ENCODE measurements at places on chromosomes 5 and 9. TPM values are rescaled to one million over a fixed set of nuclear protein-coding genes. Genes with fewer than 3 reads are reported as not detected.

ZNF354B gene
- 3.2 TPM for polyA plus RNA-seq

TLX3 gene
- polyA plus RNA-seq, result not detected

VCAN gene
- 98.9 TPM for polyA plus RNA-seq

DNA sequence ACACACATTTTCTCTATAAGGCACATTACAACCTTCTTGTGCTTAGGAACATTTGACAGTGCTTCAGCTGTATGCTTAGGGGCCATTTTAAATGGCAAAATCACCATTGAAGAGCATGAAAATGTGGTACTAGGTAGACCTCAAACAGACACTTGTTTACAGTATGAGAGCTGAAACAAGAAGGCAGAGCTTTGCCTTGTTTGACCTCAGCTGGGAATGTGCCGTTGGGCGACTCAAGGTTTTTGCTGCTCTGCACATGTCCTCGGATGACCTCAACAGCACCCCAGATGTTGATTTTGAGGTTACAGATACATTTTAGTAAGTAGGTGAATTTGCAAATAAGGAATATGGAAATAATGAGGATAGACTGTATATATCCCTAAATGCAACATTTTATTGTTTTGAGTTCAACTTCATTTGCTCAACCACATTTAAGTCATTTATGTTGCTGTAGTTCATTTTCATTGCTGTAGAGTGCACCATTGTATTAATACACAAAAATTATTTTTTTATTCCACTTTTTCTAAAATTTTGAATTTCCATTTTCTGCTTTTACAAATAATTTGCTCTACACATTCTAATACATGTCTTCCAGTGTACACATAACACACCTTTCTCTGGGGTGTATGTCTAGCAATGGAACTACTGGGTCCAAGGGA is 206.8 kb downstream of the NR3C1 start:
- peak overlapping the region; percentile 27 for H3K27ac ChIP-seq
- no peak overlapping the region for H3K4me3 ChIP-seq
- H3K4me1 ChIP-seq, result peaks cover 55% of the 10 kb centered on the region
- no peaks in the 10 kb centered on the region for H3K27me3 ChIP-seq
- H3K36me3 ChIP-seq, result no peaks in the 10 kb centered on the region

- H3K4me1 ChIP-seq, result no peaks in the 10 kb centered on the region
- no peaks in the 10 kb centered on the region for H3K27me3 ChIP-seq
- DNase-seq, result no peak
- no peak overlapping the region for H3K27ac ChIP-seq
These were observed 58.7 kb downstream of the RAB3C start for GRCh38 chr5:58641533-58641932.

DNA sequence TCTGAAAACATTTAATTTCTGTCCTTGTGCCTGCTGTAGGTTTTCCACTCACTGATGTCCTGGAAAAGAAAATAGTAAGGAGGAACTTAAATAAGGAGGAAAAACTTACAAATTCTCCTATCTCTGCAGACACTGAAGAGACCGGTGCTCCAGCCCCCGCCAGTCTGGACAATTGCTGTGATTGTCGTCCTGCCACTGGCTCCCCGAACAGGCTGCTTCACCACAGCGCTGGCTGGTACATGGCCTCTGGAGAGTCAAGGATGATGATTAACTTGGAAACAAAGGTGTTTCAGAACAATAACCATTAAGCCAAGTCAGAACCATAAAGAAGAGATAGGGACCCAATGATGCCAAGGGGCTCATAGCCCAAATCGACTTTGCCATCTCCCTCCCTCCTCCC is 7.3 kb downstream of the PLAC8L1 start:
- no peaks in the 10 kb centered on the region for H3K4me1 ChIP-seq
- H3K27me3 ChIP-seq, result no peaks in the 10 kb centered on the region
- no peak for DNase-seq
- H3K27ac ChIP-seq, result no peak overlapping the region
- H3K36me3 ChIP-seq, result no peaks in the 10 kb centered on the region

DNA sequence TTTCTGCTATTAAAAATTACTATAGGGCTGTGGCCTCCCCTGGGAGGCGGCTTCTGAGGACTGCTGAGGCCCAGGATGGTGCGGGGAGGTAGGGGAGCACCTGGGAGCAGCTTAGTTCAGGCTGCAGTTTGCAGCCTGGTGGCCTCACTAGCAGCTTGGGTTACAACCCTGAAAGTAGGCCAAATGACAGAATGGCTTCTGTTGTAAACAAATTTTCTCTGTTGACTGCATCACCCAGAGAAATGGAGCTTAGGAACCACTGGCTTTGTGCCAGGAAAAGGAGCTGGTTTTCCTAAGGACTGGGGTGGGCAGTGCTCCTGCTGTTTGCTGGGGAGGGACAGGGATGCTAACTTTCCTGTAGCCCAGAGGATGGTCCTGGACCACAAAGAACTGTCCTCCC is 130.3 kb downstream of the ENTREP1 start:
- DNase-seq, result no peak
- H3K27ac ChIP-seq, result no peak overlapping the region
- H3K36me3 ChIP-seq, result no peaks in the 10 kb centered on the region
- no peaks in the 10 kb centered on the region for H3K27me3 ChIP-seq

DNA sequence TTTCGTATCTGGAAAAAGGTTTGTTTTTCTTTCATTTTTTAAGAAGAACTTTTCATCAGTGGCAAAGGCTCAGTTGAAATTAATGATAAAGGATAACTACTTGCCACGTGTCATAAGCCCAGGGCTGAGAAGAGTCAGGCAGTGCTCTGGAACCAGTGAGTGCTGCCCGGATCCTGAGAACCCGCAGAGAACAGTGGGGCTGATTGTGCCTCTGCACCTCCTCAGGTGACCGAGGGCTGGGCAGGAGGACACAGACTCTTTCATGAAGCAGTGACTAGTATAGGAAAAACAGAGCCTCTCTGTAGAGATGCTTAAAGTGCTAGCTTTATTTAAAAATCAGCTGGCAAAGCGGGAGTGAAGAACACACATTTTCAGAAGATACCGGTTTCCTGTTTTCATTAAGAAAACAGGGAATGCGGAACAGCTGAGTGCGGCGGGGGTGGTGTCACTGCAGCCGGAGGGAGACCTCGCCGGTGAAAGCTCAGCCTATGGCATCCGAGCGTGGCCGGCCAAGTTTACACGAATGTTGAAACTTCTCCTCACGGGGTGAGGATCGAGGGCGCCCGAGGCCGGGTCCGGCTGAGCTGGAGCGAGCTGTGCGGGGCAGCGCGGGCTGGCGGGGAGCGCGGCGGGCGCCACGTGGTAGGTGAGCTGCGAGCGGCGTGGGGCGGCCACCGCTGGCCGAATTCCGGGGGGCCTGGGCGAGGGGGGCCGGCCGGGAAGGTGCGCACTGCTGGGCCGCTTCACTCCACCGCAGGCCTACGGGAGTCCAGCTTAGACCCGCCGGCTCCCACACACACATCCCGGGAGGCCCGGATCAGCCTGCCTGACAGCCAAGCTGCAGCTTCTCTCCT is 134.7 kb upstream of the DMRT1 start:
- no peaks in the 10 kb centered on the region for H3K27me3 ChIP-seq
- peak overlapping the region; percentile 71 for H3K4me3 ChIP-seq
- peaks cover 29% of the 10 kb centered on the region for H3K4me1 ChIP-seq

- no peaks in the 10 kb centered on the region for H3K36me3 ChIP-seq
- H3K4me3 ChIP-seq, result no peak overlapping the region
- peaks cover 14% of the 10 kb centered on the region for H3K4me1 ChIP-seq
- H3K27ac ChIP-seq, result no peak overlapping the region
- DNase-seq, result peak; percentile 69
These were observed 41.1 kb upstream of the TCF7 start for GRCh38 chr5:134073404-134073803.

- peaks cover 24% of the 10 kb centered on the region for H3K4me1 ChIP-seq
- no peaks in the 10 kb centered on the region for H3K27me3 ChIP-seq
- H3K36me3 ChIP-seq, result no peaks in the 10 kb centered on the region
- no peak overlapping the region for H3K27ac ChIP-seq
- no peak for DNase-seq
These were observed 71.6 kb upstream of the HSPB3 start for GRCh38 chr5:54383941-54384340.

DNA sequence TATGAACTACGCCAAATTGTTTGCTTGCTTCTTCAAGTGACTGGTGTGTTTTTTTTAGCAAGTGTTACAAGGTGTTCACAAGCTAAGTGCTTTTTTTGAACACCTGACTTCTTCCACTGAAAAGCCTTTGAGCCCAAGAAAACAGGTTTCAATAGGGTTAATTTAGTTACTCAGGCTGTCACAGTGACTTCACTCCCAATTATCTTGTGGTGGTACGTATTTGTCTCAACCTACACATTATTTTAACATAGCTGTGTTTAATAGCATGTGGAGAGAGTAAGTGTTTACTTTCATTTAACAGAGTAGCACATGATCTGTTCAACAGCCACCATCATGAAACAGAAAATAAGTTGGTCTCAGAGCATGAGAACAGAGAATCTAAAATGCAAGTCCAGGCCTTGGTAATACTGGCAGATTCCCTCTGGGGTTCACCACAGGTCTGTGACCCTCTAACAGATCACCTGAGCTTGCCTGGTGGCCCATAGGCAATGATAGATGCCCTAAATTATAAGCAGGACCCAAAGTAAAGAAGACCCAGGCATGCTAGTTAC is 267.7 kb upstream of the SMARCA2 start:
- H3K4me1 ChIP-seq, result no peaks in the 10 kb centered on the region
- no peaks in the 10 kb centered on the region for H3K36me3 ChIP-seq
- no peaks in the 10 kb centered on the region for H3K27me3 ChIP-seq
- H3K4me3 ChIP-seq, result no peak overlapping the region
- H3K27ac ChIP-seq, result no peak overlapping the region
- DNase-seq, result no peak

DNA sequence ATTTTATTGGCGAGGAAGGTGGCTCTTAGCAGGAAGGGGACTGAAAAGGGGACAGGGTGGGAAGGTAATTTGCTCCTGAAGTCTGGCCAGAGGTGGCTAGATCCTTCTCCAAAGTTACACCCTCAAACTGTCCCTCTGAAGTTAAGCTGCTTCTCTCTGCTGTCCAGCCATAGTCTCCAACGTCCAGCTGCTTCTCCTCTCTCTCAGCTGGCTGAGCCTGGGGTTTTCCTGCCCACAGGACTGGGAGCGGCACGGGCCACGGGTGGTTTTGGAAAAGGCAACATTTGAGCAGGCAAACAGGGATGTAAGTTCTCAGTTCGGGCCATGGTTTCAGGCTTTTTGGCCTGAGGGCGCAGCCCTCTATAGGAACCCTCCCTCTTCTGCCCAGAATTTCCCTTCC is 128.3 kb downstream of the YIPF5 start:
- no peak for DNase-seq
- H3K36me3 ChIP-seq, result no peaks in the 10 kb centered on the region
- no peaks in the 10 kb centered on the region for H3K4me1 ChIP-seq

DNA sequence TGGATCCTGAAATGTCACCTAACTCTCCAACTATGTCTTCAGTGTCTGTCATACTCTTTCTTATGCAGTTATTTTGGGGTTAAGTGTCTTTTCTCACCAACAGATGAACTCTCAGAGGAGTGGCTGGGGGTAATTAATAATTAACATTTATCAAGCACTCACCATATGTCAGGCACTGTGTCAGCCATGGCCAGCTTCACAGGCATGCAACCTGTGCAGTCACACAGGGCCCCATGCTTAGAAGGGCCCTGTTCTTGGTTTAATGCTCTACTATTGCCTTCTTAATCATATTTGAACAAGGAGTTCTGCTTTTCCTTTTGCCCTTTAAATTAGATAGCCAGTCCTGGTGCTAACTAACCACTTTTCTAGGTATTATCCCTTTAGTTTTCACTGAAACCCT is 3.4 kb upstream of the GRPEL2 start:
- no peaks in the 10 kb centered on the region for H3K27me3 ChIP-seq
- no peak overlapping the region for H3K27ac ChIP-seq
- H3K4me3 ChIP-seq, result no peak overlapping the region
- peaks cover 7% of the 10 kb centered on the region for H3K4me1 ChIP-seq
- DNase-seq, result no peak

GRCh38 chr5:151686674-151687407 is at the start of gene SPARC:
Gene SPARC (minus strand): TSS chr5:151686915. CDS start chr5:151676188, 10,727 bp downstream.
- DNase-seq, result peak; percentile 97
- H3K4me3 ChIP-seq, result peak within 1 kb of the TSS; percentile 95
- H3K36me3 ChIP-seq, result peaks cover 36% of the 10 kb centered on the region
- no peaks in the 10 kb centered on the region for H3K27me3 ChIP-seq
- peaks cover 31% of the 10 kb centered on the region for H3K4me1 ChIP-seq
- peak within 1 kb of the TSS; percentile 99 for H3K27ac ChIP-seq

GRCh38 chr5:87944553-87945285 is 323.9 kb downstream of the TMEM161B start:
- no peaks in the 10 kb centered on the region for H3K36me3 ChIP-seq
- no peak overlapping the region for H3K4me3 ChIP-seq
- no peak for DNase-seq
- no peak overlapping the region for H3K27ac ChIP-seq
- H3K27me3 ChIP-seq, result no peaks in the 10 kb centered on the region

- H3K36me3 ChIP-seq, result no peaks in the 10 kb centered on the region
- H3K4me1 ChIP-seq, result no peaks in the 10 kb centered on the region
- no peak for DNase-seq
- no peak overlapping the region for H3K4me3 ChIP-seq
- no peak overlapping the region for H3K27ac ChIP-seq
These were observed 28.5 kb downstream of the KCNMB1 start for GRCh38 chr5:170360709-170361108.

- H3K27ac ChIP-seq, result no peak overlapping the region
- DNase-seq, result no peak
- H3K4me3 ChIP-seq, result no peak overlapping the region
- H3K36me3 ChIP-seq, result no peaks in the 10 kb centered on the region
These were observed 482.6 kb downstream of the ZNF608 start for GRCh38 chr5:124263680-124264491.

GRCh38 chr5:77629509-77630113 is 8.9 kb downstream of the OTP start:
- H3K4me1 ChIP-seq, result no peaks in the 10 kb centered on the region
- DNase-seq, result peak; percentile 22
- no peak overlapping the region for H3K27ac ChIP-seq
- peaks cover 89% of the 10 kb centered on the region for H3K27me3 ChIP-seq
- H3K36me3 ChIP-seq, result no peaks in the 10 kb centered on the region

DNA sequence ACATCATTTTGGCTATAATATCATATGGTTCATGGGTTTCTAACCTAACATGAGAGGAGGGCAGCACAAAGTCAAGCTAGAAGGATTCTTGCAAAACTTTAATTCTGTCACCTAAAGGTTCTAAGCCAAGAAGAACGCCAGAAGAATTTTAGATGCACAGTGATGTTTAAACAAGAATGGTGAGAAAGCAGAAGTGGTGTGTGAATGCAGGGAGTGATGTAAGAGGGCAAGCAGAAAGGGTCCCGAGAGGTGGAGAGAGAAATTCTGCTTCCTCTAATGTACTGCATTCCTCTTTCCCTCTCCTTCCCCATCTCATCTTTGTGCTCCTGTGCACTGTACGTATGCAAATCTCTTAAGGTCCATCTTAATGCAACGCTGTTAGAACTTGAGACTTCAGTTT is 2.1 kb upstream of the TRMO start:
- H3K4me3 ChIP-seq, result no peak overlapping the region
- no peak overlapping the region for H3K27ac ChIP-seq
- H3K4me1 ChIP-seq, result peaks cover 14% of the 10 kb centered on the region
- no peak for DNase-seq
- no peaks in the 10 kb centered on the region for H3K36me3 ChIP-seq

DNA sequence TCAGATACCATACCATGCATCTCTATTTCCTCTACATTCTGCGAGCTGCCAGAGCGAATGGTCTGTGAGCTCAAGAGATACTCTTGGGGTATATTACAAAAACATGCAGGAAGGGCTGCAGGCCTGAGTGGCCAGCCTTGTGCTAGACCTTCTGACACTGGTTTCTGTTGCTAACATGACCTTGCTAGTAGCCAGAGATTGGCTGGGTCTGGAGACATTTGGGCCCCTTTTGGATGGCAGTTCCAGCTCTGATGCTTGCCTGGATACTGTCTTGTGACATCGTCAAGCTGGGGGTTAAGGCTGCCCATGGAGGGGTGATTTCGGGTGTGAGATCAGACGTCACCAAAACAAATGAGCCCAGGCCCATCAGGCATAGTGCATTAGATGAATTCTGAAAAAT is 56.1 kb upstream of the FSTL4 start:
- 0 out of 2 replicates have a peak, but pooled peaks cover 2% of the 10 kb centered on the region for H3K4me1 ChIP-seq
- H3K27me3 ChIP-seq, result no peaks in the 10 kb centered on the region
- H3K36me3 ChIP-seq, result no peaks in the 10 kb centered on the region
- no peak for DNase-seq
- H3K27ac ChIP-seq, result no peak overlapping the region

Measured in GM23248 (cell line).